ENCODE measurements at places on chromosomes 13 and 19. TPM values are rescaled to one million over a fixed set of nuclear protein-coding genes. Genes with fewer than 3 reads are reported as not detected.

IFNL1 gene
- not detected for total RNA-seq

GRCh38 chr13:71254384-71254783, 612.6 kb downstream of the DACH1 start:
- no peak for DNase-seq

DNA sequence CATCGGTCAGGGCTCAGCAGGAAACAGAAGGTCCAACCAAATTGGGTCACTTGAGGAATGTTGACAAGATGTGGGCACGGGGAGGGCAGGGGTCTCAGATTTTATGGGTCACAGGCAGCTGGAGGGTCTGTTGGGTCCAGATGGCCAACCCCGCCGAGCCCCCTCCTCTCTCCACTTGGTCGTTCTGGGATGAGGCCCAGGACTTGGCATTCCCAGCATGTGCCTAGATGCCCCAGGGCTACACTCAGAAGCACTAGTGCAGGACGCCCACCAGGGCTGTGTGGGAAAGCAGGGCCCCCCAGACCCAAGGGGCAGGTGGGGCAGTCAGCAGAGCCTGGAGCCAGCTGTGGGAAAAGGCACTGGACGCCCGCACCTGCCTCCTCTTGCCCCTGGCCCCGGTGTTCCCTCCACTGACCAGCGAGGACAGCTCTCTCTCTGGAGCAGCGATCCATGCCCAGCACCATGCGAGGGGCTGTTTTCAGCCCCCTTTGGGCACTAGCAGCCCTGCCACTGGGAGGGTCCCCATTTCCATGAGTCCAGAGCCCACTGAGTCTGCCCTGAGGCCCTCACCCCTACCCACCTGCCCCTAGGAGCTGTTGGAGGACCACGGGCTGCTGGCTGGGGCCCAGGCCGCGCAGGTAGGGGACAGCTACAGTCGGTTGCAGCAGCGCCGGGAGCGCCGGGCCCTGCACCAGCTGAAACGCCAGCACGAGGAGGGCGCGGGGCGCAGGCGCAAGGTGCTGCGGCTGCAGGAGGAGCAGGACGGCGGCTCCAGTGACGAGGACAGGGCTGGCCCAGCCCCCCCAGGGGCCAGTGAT, 26.0 kb downstream of the DHX34 start:
- no peak for DNase-seq

PLK5 gene
- total RNA-seq = not detected

DNA sequence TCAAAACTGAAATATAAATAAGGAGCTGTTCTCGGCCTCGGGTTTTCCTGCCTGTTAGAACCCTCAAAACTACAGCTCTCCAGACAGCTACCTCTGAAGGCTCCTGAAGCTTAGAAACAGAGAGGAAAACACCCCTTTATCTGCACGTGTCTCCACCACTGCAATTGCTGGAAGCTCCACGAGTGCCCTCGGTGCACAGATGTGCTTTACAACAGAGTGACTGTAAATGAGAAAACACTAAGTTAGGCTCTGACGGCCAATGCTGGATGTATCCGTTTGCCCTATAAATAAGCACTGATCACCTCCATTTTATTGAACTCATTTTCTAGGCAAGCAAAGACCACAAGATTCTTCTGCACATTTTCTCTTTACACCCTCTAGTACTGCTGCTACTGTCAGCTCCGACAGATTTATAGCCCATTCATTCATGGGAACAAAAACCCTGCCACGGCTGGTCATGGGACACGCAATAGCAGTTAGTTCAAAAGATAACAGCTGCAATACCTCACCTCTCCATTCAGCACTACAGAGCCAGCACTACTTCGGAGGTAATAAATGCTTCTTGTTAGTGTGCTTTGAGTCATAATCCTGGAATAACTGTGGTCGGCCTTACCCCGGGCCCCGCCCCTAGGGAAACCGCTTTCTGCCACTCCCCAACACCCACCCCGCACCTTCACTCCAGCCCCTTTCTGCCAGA, 241.1 kb upstream of the ZNF507 start:
- no peak for DNase-seq

- DNase-seq = no peak
These were observed 6.5 kb upstream of the USF2 start for GRCh38 chr19:35262101-35262761.

GRCh38 chr13:111168107-111168506, 53.0 kb downstream of the ARHGEF7 start:
- no peak for DNase-seq

FSD1 gene
- 53.5 TPM for total RNA-seq

GRCh38 chr19:4302243-4302640, at the start of gene TMIGD2:
Gene TMIGD2 (minus strand): TSS chr19:4302389. CDS start chr19:4302385, 4 bp downstream.
- no peak for DNase-seq

- DNase-seq = no peak
These were observed 85.4 kb downstream of the SLC7A1 start for GRCh38 chr13:29509999-29510589.

- no peak for DNase-seq
These were observed 191.6 kb downstream of the EFNB2 start for GRCh38 chr13:106343836-106344235.

PTGER1 gene
- total RNA-seq = 0.40 TPM

TYK2 gene
- 103 TPM for total RNA-seq

- DNase-seq = no peak
These were observed 441.7 kb downstream of the IRS2 start for GRCh38 chr13:109344552-109345157.

DNA sequence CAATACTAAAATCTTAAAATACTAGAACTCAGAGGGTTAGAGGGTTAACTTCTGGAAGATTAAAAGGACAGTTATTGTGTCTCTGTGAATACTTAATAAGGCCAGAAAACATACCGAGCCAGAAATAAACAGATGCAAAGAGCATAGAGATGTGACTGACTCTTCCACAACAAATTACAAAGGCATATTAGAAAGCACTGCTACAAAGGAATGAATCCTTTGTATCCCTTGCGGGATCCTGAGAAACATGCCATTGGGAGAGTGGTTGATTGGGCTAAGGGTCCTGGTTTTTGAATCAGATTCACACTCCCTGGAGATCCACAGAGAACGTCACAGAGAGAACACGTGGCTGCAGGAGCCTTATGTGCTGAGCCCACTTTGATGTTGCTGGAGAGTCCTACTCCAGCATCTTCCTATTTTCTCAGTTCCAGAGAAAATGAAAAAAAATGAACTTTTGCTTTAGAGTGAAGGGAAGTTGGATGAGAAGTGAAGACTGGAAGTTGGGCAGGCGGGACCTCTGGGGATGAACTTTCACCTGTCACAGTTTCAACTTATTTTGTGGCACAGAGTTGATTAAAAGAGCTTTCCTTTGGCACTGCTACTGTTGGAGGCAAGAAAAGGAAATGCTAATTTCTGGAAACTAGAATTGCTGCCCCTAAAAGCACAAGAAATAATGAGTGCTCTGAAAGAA, 309.9 kb downstream of the DCT start:
- DNase-seq = no peak

- DNase-seq = no peak
These were observed 76.5 kb upstream of the TEX29 start for GRCh38 chr13:111243981-111244380.

DNA sequence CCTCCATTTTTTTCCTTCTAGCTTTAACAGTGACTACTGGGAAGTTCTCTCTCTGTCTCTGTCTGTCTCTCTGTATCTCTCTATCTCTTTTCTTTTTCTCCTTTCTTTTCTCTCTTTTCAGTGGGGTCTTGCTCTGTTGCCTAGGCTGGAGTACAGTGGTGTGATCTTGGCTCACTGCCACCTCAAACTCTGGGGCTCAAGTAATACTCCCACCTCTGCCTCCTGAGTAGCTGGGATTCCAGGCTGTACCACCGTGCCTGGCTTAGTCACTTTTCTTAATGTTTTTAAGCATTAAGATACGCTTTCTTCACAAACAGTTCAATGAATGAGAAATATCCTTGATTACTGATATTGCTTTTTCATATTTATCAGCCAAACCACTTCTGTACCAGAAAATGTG, 13.1 kb downstream of the PCCA start:
- DNase-seq = no peak
